CD4-positive, alpha-beta memory T cell (primary cell): ENCODE measurements at places on chromosomes 5 and 9. TPM values are rescaled to one million over a fixed set of nuclear protein-coding genes. Genes with fewer than 3 reads are reported as not detected.
A peak's percentile ranks its signal among the peaks of the same experiment; 100 is the strongest.

- DNase-seq, result no peak
These were observed 88.3 kb upstream of the CCDC112 start for GRCh38 chr5:115384587-115385375.

DNA sequence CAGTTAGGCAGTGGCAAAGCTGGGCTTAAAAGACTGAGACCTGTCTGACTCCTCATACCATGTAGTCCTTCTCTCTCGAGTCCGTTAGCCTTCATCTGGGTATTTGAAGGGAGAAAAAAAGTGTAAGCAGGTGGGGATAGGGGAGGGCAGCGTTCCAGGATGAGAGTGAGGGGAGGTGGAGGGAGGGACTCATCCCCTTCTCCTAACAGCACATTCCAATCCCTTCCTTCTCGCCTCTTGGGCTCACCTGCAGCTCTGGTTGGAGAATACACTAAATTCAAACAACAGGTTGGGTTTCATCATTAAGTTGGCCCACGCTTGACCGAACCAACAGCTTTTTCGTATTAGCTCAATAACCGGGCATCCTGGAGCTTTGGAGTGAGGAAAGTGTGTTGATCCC, 3.6 kb downstream of the NEURL1B start:
- DNase-seq, result no peak

GRCh38 chr5:27592231-27592630, 553.8 kb upstream of the CDH9 start:
- no peak for DNase-seq

- DNase-seq, result peak; percentile 74
These were observed at the start of gene RNF224 for GRCh38 chr9:137227054-137227852. TSS of gene RNF224 (plus strand) at chr9:137227502. CDS start at chr9:137228336, 834 bp downstream.

GRCh38 chr9:135136481-135136880, 49.0 kb downstream of the OLFM1 start:
- DNase-seq, result no peak

Gene SPATA31C1
- not detected for total RNA-seq

Gene C9orf153
- 0.55 TPM for total RNA-seq
